ENCODE measurements at places on chromosomes 11 and 22. TPM values are rescaled to one million over a fixed set of nuclear protein-coding genes. Genes with fewer than 3 reads are reported as not detected.

The KRTAP5-7 gene
- total RNA-seq = 0.11 TPM

The POTEH gene
- total RNA-seq = not detected

GRCh38 chr22:47047321-47048122 is 285.1 kb downstream of the TBC1D22A start:
- no peak overlapping the region for H3K4me3 ChIP-seq
- DNase-seq = no peak
- H3K27me3 ChIP-seq = no peaks in the 10 kb centered on the region
- H3K4me1 ChIP-seq = peaks cover 28% of the 10 kb centered on the region
- H3K27ac ChIP-seq = no peak overlapping the region
- H3K36me3 ChIP-seq = no peaks in the 10 kb centered on the region

DNA sequence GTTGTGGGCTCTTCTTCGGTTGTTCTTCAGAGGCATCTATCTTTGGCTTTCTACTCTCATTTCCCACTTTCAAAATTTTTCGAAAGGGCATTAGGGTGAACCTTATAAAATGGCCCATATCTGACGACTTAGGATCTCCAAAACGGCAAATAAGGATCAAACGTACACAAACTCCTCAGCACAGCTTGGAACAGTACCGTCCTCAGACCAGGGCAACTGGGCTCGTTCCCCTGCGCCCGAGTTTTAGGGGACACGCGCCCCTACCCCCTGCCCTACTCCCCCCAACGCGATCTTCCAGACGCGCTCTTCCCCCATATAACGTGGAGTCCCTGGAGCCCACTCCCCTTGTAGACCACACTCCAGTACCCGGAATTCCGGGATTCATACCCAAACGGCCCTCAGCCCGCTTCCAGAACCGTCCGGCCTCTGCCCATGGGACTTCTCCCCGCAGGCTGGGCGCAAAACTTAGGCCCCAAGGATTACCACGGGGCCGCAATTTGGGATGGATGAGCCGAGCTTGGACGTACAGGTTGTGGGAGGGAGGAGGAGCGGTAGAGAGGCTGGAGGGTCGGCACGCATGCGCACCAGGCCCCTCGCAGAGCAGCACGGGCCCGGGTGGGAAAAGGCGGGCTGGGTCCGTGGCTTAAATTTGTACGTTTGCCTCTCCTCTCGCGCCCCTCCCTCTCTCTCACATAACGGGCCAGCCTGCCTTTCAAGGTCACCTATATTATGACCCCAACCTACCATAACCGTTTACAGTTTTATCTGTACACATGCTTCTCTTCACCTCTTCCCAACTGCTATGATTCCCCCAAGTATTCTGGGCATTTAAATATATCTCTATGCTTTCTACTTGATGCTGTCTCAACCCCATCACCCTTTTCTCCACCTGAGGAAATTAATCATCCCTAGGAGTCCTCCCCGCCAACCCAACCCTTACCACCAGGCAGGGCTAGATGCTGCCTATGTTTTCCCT is 3.4 kb downstream of the CCDC89 start:
- no peak overlapping the region for H3K27ac ChIP-seq
- no peak overlapping the region for H3K4me3 ChIP-seq
- DNase-seq = no peak
- H3K27me3 ChIP-seq = peaks cover 9% of the 10 kb centered on the region
- H3K4me1 ChIP-seq = peaks cover 11% of the 10 kb centered on the region

DNA sequence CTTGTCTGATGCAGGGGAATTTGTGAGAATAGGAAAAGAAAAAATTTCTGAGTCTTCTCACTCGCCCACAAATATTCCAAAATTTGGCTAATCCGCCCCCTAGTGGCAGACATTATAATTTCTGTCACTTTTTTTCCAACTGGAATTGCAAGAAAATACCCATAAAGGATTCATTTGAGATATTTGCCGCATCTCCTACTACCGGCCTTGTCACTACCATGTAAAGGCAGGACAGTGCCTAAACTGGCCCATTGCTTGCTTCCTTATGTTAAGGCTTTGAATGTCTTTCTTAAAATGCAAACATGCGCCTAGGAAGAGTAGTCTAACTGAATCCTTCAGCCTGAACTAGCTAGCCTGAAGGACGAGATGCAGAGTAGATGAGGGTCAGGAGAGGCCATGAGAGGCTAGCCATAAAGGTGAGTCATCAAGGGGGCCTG is 9.3 kb upstream of the CEP295 start:
- H3K27ac ChIP-seq = no peak overlapping the region
- DNase-seq = no peak
- H3K4me3 ChIP-seq = no peak overlapping the region
- no peaks in the 10 kb centered on the region for H3K4me1 ChIP-seq
- no peaks in the 10 kb centered on the region for H3K36me3 ChIP-seq
- H3K27me3 ChIP-seq = no peaks in the 10 kb centered on the region
